ENCODE measurements at places on chromosomes 5 and 9.

- DNase-seq: no peak
These were observed 700 bp downstream of the CDO1 start for GRCh38 chr5:115815693-115816225.

DNA sequence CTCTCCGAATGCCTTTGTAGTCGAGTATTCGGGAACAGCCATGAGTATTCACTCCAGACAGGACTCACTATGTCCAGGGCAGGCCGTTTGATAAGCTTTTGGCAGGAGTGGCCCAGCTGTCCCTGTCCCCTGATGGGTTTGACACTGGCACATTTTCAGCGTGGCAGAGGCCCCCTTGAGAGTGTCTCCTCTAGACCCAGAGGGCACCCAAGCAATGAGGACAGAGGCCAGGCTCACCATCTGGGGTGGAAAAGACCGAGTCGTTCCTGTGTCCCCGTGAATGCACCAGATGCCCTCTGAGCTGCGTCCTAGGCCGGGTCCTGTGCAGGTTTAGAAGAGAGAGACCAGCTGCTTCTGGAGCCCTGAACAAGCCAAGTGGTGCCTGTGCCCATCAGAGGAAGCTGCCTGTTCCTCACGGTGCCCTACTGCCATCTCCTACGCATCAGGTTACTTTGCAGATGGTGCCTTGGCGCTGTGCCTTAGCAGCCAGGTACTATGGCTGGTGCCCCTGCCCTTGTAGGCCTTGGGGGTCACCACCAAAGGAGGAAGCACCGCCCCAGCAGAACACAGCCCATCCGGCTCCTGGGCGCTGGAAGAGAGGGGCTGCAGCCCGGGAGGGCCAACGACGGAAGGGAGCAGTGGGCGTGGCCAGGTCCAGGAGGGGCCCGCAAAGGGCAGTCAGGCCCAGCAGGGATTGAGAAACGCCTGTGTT lies 42.4 kb downstream of the LRSAM1 start:
- DNase-seq: no peak

DNA sequence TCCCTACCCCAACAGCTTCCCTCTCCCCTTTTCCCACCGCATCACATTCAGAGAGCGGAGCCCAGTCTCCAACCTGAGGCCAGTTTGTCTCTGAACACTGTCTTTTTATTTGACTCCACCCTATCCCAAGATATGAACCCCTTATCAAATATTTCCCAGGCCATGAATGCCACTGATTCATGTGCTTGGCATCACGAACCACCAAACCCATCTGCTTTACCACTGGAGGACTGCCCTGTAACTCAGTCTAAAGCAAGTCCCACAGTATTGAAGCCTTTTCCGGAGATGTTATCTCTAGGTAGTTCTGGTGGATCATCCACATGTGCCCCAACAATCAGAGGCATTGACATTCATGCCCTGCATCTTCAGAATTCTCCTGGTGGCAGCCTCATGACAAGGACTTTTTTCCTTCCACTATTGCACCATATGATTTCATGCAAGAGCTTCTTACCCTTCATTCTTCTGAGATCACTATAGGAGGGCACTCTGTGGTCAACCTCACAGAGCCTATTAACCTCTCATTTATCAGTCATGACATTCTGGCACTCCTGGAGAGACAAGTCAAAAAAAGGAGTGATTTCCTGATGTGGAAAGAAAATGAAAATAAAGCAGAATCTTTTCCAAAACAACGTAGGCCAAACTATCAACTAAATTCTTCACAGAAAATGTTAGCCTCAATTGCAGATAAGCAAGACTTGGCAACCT lies 12.3 kb upstream of the SPATA31D4 start:
- no peak for DNase-seq

- DNase-seq: no peak
These were observed 532.2 kb upstream of the SGCD start for GRCh38 chr5:155794795-155795194.

DNA sequence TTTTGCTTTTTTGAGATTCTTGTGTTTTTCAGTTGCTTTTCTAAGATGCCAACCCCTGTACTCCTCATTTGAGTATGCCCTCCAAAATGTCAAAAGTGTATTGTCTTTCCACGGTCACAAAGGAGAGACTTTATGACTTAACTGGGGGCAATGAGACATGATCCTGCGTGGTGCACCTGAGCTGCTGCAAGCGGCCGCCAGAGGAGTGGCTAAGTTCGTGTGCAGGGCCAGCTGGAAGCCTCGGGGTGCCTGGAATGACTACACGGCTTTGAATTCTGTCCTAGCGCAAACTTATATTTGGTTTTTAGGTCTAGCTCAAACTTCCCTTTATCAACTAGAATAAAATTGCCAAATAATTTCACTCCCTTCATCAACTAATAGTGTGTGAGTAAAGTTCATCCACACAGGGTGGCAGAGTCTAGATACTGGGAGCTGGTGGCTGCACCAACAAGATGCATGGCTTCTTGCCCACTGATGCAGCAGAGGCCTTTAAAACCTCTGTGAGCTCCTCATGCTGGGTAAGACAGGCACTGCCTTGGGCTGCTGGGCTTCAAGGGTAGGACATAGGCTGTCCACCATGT lies 4.7 kb downstream of the GADD45G start:
- no peak for DNase-seq

DNA sequence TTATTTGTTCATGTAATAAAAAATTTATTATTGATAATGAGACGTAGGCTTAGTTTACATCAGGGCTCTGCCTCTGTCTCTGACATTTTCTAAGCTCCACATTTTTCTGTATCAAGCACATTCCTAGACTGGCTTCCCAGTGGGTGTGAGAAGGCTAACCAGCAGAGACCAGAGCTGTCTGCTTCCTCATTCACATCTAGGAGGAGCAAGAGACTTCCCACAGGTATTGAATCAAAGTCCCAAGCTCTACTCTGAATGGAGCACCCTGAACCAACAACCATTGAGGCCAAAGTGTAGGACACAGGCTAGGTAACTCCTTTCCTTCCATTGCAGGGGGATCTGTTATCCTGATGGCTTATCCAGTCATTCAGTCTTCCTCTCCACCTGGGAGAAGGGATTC lies 72.4 kb downstream of the PARP8 start:
- DNase-seq: peak; percentile 28

- DNase-seq: no peak
These were observed 243.9 kb downstream of the TLE1 start for GRCh38 chr9:81445331-81445921.

GRCh38 chr5:158814521-158814920 lies 285.2 kb downstream of the EBF1 start:
- no peak for DNase-seq

DNA sequence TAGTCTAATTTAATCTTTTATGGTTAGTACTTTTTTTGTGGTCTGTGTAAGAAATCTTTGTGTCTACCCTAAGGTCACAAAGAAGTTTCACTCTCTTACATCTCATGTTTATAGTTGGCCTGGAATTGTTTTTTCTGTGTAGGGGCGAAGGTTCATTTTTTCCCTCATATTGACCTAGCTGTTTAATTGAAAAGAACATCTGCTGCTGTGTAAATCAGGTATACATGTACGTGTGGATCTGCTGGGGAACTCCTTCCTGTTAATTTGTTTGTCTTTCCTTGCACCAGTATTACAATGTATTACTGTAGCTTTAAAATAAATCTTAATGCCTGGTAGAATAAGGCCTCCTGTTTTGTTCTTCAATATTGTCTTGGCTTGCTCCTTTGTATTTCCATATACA lies 37.8 kb downstream of the EXOSC2 start:
- DNase-seq: no peak

DNA sequence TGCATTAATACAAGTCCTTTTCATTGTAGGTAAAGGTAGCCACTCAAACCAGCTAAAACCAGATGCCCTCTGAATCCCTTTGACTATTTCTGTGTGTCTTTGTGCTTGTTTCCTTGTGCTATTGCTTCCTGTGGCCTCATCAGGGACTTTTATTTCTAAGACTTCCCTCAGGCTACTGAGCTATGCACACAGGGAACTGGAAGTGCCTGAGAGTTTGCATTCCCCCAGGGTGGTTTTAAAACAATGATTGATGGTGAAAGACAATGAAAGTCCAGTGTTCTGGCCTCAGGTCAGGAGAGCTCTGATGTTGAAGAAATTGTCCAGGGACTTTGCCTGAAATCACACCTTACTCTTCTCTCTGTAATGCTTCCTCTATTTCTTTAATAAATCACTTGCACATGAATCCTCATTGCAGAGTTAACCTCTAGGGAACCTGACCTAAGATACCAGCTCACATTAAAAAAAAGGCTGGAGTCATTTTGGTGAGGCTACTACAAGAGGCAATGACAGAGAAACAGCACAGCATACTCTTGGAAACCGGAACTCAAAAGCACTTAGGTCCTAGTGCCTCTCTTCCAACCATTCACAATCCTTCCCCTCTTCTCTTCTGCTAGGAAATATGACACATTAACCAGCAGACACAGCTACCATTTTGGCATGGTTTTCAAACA lies 158.1 kb upstream of the NREP start:
- no peak for DNase-seq

DNA sequence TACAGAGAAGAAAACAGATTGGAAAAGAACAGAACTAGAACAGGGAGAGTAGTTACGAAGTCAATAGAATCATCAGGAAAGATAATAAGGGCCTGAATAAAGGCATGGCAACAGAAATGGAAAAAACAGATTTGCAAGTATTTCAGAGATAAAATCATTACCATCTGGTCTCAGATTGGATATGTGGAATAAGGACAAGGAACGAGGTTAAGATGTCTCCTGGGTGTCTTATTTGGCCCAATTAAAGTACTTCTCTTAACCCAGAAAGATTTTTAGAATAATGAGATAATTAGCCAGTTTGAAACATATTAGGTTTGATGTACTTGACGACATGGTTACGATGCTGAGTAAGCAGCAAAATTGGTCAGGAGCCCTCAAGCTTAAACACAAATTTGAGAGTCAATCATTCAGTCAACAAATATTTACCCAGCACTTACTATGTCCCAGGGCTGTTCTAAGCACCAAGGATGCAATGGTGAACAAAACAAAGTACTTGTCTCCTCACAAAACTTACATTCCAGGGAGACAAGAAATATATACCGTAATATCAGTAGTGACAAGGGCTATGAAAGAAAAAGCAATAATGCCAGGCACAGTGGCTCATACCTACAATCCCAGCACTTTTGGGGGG lies 18.3 kb downstream of the RICTOR start:
- no peak for DNase-seq

DNA sequence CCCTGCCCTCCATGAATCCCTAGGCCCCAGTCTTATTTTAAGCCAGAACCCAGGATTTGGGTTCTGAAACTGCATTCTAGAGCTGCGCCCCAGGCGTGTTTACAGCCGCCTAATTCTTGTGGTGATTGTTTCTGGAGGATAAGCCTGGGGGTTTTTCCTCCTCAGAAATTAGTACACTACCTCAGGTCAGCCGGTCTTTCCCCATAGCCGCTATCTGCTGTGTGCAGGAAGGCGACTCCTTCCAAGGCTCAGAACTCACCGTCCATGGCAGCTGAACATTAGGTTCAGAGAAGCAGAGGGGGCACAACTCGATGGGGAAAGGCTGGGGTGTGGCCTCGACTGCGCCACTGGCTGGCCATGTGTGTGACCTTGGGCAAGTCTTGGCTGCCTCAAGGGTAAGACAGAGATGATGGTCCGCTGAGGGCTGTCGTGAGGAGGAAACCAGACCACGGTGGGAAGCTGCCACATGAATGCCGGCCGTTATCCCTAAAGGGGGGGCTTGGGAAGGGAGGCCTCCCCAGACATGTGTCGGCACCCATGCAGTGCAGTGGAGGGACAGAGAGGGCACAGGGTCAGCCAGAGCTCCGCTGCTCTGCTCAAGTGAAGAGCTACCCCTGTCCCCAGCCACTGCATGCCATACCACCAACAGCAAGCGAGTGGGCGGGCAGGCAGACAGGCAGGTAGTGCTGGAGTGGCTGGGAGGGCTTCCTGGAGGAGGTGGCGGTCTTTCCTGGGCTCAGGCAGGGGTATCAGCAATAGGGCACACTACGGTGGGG lies 28.9 kb downstream of the SHB start:
- DNase-seq: no peak
